ENCODE measurements at places on chromosomes 6 and 20.

DNA sequence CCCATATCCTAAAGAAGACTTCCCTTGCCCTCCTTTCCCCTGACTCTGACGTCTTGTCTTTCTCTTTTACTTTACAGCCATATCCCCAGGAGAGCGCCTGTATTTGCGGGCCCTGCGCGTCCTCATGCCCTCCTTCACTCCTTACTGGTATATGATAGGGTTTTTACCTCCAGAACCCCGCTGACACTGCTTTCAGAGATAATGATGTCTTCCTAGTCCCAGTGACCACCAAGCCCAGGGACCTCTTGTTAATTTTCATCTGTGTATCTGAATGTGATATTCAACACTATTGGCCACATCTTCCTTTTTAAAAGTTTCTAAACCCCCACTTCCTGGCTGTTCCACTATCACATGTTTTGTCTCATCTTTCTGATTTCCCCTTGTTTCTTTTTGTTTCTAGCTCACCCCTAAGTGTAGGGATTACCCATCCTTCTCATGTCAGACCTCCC, 102.0 kb downstream of the HIVEP1 start:
- no peak for DNase-seq

- no peak for DNase-seq
Measured at GRCh38 chr6:137740967-137741761, 125.9 kb upstream of the TNFAIP3 start.

DNA sequence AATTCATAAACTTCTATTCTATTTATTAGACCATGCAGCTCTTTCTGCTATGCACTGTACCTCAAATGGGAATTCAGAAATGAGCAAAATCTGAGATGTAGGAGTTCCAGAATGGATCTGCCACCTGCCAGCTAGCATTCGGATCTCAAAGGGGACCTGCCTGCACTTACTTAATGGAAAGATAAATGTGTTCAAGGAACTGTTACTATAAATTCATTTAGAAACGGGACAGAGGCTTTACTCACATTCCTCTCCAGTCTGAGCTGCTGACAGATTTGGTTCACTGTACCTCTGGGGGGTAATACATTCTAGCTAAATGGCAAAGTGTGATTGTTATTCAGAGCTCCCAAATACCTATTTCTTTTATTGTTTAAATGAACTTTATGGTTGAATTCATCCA, 384.1 kb downstream of the GRIK2 start:
- DNase-seq = no peak

GRCh38 chr20:697826-698225, 22.2 kb upstream of the SCRT2 start:
- no peak for DNase-seq
